ENCODE measurements at places on chromosomes 3 and 15. TPM values are rescaled to one million over a fixed set of nuclear protein-coding genes. Genes with fewer than 3 reads are reported as not detected.

CSTA gene
- total RNA-seq, result not detected

BOC gene
- 0.66 TPM for total RNA-seq

GABRR3 gene
- total RNA-seq, result not detected

CPN2 gene
- not detected for total RNA-seq

ALPK3 gene
- 1.1 TPM for total RNA-seq

GADL1 gene
- not detected for total RNA-seq

PYGO1 gene
- total RNA-seq, result not detected

TRMT10C gene
- 49.9 TPM for total RNA-seq

WDR49 gene
- 0.71 TPM for total RNA-seq

DNA sequence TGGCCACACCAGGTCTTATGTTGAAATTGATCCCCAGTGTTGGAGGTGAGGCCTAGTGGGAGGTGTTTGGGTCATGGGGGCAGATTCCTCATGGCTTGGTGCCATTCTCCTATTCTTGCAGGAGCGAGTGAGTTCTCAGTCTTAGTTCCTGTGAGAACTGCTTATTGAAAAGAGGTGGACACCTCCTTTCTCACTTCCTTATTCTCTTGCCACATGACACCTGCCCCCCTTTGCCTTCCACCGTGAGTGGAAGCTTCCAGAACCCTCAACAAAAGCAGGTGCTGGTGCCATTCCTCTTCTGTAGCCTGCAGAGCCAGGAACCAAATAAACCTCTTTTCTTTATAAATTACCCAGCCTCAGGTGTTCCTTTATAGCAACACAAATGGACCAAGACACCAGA is 318.1 kb upstream of the MCTP2 start:
- ATAC-seq, result no peak

DNA sequence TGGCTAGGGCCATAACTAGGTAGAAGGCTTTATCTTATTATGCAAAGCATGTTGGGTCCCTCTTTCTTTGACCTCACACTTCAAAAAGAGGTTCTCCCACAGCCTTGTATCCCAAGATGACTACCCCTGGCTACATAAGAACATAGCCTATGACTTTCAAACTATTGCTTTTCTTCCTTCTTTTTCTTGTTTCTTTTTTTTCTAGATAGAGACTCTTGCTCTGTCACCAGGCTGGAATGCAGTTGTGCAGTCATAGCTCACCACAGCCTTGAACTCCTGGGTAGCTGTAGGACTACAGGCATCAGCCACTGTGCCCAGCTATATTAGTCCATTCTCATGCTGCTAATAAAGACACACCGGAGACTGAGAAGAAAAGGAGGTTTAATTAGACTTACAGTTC is 47.2 kb downstream of the DIPK2A start:
- no peak for ATAC-seq

- ATAC-seq, result peak; percentile 89
Observed at GRCh38 chr15:64536244-64536836, 76.0 kb downstream of the ZNF609 start.

DNA sequence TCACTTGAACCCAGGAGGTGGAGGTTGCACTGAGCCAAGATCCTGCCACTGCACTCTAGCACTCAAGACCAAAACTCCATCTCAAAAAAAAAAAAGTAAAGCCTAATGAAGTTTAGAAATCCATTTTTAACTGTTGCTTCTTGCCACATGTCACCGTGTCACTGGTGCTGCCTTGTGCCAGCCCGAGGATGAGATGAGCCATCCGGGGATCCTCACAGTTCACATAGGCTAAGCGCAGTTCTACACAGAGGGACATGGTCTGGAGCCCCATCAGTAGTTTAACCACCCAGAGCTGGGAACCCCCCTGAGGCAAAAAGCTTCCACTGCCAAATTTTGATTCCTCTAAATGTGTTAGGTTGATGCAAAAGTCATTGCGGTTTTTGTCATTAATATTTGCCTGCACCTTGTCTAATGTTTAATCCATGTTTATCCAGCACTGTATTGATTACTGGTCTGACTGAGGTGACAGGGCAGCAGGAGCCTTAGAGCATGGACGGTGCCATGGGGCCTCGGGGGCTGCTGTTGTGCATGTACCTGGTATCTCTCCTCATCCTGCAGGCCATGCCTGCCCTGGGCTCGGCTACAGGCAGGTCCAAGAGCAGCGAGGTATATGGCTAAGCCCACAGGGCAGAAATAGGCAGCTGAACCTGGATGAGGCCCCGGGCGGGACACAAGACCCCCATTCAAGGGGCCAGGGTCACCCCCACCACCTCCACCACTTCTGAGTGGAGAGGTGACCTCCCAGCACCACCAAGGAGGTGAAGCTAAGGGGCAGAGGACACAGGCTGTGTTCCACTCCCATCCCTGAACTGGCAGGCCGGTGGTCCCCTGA is at the start of gene ITIH1:
ITIH1 (plus strand) TSS at position 473 of the 832 bp plus-strand sequence; CDS start at position 490, 17 bp downstream.
- ATAC-seq, result no peak

DNA sequence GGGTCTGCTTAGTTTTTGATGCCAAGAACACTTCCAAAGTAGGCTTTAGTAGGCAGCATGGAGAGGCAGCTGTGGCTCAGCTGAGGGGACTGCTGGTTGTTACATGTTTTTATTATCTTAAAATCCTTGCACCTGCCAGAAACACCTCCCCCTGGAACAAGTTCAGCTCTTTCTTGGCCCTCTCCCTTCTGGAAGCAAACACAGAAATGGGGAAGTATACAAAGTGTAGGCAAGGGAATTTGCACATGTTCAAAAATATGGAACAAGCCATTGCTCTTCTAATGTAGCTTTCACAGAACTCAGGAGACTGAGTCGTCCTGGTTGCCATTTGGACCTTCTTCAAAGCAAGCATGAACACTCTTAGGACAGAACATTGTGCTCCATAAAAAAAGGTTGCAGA is 169.1 kb upstream of the SEMA6D start:
- ATAC-seq, result no peak

DNA sequence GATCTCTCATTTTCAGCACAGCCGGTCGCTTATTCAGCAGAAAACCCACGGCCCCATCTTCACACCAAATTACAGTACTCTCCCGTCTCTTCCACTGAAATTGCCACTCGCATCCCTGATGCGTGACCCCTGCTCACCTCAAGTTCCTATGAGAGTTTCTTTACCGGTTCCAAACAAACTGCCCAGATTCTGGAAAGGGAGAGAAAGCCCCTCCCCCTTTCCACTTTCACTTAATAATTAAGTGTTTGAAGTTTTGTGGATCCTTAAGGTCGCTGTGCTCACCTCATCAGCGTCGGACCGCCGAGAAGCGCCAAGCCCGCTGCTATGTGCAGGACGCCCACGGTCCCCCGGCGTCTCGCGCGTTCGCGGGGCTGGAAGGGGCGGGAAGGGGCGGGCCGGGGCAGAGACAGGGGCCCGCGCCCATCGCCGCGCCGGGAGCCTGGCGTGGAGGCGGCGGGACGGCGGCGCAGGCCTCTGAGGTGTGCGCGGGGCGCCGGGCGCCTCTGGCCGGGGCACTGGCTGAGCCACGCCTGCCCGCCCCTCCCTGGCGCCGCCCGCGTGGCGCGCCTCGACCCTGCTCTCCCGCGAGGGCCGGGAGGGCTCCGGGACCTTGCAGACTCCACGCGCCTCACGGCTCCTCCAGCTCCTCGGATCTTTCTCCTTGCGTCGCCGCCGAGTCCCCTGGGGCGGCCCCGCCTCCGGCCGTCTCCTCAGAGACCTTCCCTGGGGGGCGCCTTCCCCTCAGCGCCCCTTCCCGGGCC is at the start of gene GPR156:
GPR156 (minus strand) TSS at position 476 of the 761 bp plus-strand sequence. CDS start 41,124 bp downstream, outside the sequence.
- peak; percentile 11 for ATAC-seq

DNA sequence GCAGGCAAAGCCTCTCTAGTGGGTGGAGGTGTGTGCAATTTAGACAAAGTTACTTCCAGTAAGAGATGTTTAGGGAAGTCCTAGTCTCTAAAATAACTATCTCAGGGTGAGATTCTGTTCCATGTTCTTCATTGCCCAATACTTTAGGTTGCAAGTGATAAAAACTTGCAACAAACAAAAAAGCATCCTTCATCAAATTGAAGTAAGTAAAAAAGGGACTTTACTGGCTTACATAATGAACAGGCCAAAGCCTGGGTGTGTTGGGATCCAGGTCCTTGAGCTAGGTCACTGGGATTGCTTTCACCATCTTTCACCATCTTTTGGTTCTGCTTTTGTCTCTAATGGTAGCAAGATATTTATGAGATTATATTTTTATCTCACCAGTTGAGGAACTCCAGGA is 38.3 kb downstream of the CX3CR1 start:
- no peak for ATAC-seq

DNA sequence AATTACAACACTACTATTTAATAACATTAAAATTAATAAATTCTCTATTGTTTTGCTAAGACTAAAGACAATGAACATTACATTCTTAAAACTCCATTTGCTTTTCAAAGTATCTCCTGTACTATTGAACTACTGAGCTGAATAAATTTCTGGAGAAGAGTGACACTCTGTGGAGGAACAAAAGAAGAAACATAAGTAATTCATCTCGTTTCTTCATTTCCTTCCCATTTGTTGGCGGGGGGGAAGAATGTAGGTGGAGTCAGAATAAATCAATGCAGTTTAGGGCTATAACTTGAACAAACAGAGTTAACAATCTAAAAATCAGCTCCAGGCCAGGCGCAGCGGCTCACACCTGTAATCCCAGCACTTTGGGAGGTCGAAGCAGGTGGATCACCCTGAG is 32.7 kb downstream of the EFHB start:
- no peak for ATAC-seq

- ATAC-seq, result peak; percentile 18
Observed at GRCh38 chr3:150739200-150739863, 23.6 kb downstream of the SIAH2 start.

GRCh38 chr15:77839456-77839855 is 206.7 kb upstream of the LINGO1 start:
- ATAC-seq, result no peak

- ATAC-seq, result peak; percentile 12
Observed at GRCh38 chr15:64029110-64029509, 17.2 kb downstream of the DAPK2 start.

DNA sequence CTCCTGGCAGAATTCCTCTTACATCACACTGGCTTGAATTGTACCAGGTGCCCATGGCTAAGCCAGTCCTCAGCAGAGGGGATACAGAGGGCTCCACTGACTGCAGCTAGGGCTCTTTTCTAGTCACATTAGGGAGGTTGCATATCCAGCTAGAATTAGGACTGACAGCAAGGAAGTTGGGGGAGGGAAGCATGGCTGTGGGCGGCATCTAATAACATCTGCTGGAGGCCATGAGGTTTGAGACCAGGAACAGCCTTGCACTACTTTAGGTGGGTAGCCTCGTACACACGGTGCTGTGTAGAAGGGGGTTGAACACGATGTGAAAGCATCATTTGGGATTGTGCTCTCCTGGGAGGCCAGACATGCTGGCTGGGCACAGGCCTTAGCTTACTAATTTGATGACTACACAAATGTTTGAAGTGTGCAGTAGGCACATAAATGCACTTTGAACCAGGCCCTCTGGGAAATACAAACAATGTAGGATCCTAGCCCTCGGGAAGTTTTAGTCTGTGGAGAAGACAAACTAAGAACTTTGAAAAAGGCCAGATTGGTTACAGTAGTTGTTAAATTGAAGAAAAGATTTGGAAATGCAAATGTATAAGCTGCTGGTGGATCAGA is 30.2 kb downstream of the CHCHD6 start:
- ATAC-seq, result no peak

GRCh38 chr3:156705761-156706616 is 31.6 kb downstream of the TIPARP start:
- ATAC-seq, result no peak

GRCh38 chr3:194046531-194046930 is 89.4 kb upstream of the HES1 start:
- no peak for ATAC-seq

DNA sequence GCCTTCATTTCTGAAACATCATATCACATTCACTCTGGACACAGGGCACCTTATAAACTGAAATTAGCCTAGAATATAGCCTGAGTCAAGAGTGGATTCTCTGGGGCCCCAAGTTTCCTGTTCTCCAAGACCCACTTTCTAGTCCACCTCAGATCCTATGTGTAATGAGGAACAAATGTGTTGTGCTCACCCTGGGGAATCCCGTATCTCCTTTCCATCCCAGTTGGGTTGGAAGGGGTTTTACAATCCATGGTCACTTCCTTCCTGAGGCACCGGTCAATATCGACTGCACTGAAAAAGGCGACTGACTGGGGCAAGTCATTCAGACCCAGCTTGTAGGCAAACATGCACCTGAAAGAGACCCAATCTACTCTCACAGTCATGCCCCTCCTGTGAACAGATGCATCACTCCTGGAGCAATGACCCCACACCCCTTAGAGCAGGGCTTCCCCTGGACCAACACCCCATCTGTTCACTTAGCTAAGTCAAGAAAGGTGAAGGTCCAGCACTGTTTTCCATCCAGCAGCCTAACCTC is 17.4 kb downstream of the POLG start:
- ATAC-seq, result peak; percentile 71
